ENCODE measurements at places on chromosomes 3 and 15.

GRCh38 chr15:40217166-40217824, 21.6 kb upstream of the PAK6 start:
- peak; percentile 33 for DNase-seq

DNA sequence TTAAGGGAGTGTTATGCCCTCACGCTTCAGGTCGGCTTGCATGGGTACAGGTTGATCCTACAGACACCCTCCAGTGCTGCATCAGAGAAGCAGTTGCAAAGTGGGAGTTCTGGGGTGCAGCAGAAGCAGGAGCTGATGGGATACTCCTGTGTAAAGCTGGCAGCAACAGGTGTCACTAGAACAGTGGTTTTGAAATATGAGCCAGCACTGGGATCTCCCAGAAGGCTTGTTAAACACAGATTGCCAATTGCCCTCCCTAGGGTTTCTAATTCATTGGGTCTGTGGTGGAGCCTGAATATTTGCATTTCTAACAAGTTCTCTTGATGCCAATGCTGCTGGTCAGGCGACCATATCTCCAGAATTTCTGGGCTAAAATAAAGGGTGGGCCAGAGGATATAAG, 350.4 kb downstream of the CLSTN2 start:
- DNase-seq, result no peak

DNA sequence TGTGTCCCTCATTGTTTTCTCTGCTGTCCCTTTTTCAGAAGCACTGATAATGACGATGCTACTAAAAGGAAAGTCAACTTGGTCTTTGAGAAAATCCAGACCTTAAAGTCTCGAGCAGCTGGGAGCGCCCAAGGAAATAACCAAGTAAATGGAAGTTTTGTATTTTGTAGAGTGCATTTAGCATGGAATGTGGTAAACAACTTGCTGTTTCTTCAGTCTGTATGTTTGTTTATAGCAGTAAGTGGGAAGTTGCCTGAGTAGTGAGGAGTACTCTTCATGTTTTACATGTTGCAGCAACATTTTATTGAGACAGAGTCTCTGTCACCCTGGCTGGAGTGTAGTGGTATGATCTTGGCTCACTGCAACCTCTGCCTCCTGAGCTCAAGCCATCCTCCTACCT, 66.0 kb downstream of the CGNL1 start:
- DNase-seq, result no peak

GRCh38 chr15:89167267-89168176, 53.9 kb downstream of the RLBP1 start:
- DNase-seq, result peak; percentile 78

- no peak for DNase-seq
These were observed 226.0 kb upstream of the NDN start for GRCh38 chr15:23913081-23913480.

GRCh38 chr3:2921903-2922302, 188.3 kb downstream of the IL5RA start:
- DNase-seq, result no peak

GRCh38 chr3:56769116-56769707, 32.5 kb downstream of the ARHGEF3 start:
- no peak for DNase-seq

- no peak for DNase-seq
These were observed 31.4 kb upstream of the POU1F1 start for GRCh38 chr3:87307805-87308204.

DNA sequence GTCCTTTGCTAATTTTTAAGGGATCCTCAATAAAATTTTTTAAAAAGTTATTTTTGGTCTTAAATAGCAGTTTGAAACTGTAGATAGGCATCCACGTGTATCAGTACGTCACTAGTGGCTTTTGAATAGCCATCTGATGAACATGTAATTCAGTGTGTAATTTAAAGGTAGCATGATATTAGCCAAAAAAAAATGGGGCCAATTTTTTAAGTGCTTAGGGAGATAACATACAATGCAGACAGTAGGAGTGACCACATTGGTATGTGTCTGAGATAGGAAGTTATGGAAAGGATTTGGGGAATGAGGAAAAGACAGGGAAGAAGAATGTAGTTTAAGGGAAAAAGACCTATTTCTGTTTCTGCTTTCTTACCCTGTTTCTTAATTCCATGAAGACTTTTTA, 2.5 kb downstream of the AP4E1 start:
- no peak for DNase-seq

- no peak for DNase-seq
These were observed 52.4 kb upstream of the FNDC3B start for GRCh38 chr3:171986757-171987518.

GRCh38 chr3:126523745-126524428, at the start of gene CHST13:
TSS of gene CHST13 (plus strand) at chr3:126524155. CDS start at chr3:126524333, 178 bp downstream.
- DNase-seq, result no peak

GRCh38 chr3:121735047-121735696, 14.4 kb downstream of the GOLGB1 start:
- DNase-seq, result no peak

GRCh38 chr3:85781806-85782205, 823.0 kb downstream of the CADM2 start:
- DNase-seq, result no peak

DNA sequence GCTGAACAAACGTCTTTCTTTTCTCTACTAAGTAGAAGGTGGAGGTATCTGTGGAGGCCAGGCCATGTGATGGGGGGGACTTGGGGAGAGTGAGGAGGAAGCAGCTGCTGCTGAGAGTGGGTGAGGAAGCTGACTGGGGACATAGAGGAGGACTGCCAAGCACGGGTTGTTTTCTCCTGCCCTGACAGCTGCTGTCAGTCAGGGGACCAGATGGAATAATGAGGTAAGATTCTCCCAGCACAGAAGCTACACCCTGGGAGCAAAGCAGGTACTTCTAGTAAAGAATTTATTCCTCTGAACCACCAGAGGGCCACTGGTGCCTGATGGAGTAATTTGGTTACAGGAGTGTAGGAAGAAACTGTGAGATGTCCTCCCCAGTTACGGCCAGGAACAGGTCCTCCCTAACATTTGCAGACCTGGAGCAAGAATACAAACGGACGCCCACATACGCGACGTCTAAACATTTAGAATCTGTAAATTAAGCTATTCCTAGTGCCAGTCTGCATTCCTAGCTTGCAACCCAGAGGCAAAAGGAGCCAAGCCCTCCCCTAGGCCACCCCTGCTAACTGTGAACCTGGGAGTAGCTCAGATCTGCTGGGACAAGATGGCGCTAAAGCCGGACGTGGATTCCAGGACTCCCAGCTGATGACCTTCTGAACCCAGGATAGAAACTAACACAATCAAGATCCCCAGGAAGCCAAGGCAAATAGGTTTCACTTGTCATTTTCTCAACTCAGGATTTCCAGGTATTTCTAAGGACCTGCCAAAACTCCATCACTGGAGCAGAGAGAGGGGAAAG, 14.8 kb downstream of the CRYGS start:
- DNase-seq, result no peak

DNA sequence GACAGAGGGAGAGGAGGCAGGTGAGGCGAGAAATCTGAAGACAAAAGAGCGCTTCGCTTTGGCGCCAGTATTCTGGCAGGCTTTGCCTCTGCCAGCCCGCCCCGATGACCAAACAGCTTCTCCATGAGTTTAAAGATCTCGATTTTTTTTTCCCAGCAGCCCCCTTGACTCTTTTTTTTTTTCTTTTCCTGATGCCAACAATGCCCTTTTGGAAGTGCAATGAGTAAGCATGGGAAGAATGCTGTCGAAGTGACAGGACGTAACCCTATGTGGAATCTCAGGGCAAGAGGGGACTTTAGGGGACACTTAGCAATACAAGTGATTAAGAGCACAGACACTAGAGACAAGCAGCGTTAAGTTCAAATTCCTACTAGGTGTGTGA, 211.7 kb downstream of the FGF12 start:
- no peak for DNase-seq

GRCh38 chr15:25670025-25670554, 193.0 kb downstream of the ATP10A start:
- DNase-seq, result no peak

- DNase-seq, result no peak
These were observed 12.8 kb upstream of the KLF15 start for GRCh38 chr3:126370055-126370454.

DNA sequence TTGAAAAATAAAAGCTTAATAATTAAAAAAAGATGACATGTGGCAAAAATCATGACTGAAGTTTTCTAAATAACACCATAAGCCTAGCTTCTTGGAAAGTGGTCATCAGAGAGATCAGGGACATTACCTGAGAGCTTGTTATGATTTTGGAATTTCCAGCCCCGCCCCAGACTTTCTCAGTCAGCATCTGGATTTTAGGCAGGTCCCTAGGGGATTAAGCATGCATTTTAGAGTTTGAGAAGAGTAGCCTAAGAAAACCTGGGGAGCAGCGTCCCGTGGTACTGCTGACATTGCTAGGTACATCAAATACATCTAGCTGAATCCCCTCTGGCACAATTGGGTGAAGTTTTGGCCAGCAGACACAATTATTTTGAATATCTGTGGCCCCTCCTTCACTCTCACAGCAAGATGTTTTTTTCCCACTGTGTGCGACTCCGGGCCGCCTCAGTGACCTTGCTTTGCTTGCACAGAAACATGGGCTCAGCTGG, 58.7 kb upstream of the MEF2A start:
- no peak for DNase-seq

GRCh38 chr3:77236118-77236517, 196.2 kb downstream of the ROBO2 start:
- DNase-seq, result no peak

DNA sequence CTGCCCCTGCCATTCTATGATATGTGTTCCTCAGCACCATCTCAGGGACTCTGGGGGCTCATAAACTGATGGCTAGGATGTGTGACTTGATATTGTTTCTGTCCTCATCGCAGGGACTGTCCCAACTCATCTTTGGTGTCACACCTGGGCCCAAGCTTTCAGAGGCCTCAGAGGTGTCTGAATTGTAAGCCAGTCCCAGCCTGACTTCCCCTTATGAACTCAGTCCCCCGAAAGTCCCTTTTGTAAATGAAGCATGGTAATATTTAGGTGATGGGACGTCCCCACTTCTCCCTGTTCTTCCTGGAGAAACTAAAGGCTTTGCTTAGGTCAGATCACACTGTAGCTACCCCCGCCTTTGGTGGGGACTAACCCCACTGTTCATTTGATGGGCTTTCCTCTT, 142.4 kb upstream of the TLE3 start:
- no peak for DNase-seq

- DNase-seq, result no peak
These were observed 74.7 kb upstream of the ATP10A start for GRCh38 chr15:25937796-25938195.

GRCh38 chr3:194294895-194295214, 56.3 kb downstream of the CPN2 start:
- DNase-seq, result no peak

DNA sequence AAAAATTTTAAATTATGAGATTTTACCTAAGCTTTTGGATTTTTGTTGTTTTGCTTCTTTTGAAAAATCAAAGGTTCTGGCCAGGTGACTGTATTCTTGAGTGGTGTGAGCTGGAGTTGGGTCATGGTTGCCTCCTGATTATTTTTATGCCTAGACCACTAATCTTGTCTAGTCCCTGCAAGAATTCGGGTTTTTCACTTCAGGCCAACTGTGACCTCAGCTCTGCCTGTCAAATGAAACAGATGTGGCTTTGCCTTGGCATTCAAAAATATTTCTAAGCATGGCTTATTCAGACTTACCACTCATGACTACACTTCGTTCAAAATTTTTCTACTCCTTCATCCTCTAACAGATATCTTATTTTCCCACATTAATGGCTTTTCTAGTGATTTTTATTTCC, 25.4 kb upstream of the CDV3 start:
- no peak for DNase-seq

GRCh38 chr3:85605066-85605465, 646.3 kb downstream of the CADM2 start:
- no peak for DNase-seq

GRCh38 chr3:62602129-62602770, 228.9 kb upstream of the FEZF2 start:
- no peak for DNase-seq

GRCh38 chr15:62940093-62940754, 102.3 kb upstream of the TPM1 start:
- no peak for DNase-seq

DNA sequence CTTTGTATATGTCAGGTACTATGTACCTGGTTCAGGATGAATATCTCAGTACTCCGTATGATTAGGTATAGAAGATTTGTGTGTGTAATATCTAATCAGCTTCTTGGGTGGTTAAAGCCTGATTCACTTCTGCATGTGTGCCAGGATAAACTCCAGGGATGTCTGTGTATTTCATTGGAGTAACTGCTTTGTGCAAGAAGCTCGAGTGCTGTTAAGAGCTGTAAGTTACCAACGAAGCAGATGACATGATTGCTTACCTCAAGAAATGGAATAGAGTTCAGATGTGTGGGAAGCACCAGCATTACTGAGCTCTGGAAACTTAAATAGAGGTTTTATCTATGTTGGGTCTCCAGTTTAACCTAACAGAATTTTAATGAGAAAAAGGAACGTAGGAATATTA, 23.7 kb downstream of the FAM98B start:
- no peak for DNase-seq

DNA sequence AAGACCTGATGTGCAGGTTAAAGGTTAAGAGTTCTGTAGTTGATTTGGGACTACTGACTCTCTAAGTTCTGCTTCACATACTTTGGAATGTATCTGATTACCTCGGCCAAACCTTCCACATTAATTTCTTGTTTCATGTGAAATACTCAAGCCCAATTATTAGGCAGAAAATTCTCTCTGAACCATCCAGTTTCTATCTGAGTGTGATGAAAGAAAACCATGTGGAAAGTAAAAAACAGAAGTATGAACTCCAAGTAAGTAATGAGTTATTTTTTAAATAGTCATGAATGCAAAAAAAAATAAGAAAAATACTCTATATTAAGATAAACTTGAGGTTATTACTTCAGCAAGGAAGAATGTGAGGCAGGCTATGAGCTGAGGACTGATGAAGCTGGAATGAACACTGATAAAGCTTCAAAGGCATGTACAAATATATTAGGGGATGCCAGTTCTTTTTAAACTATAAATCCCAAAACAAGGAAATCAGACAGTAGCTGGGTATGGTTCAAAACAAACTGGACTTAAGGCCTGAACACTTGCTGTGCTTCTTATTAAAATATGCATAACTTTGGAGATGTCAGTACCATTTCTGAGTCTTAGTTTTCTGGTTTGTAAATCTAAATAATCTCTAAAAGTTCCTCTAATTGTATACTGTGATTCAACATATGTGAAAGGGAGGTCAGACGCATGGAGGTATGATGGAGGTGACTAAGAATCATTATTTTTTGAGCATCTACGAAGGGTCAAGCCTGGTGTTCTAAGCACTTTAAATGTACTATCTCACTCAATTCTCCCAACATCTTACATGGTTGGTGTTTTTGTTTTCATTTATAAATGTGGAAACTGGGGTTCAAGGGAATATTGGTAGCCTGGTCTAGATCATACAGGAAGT, 59.6 kb downstream of the COL6A6 start:
- peak; percentile 52 for DNase-seq

- DNase-seq, result peak; percentile 85
These were observed 64.8 kb downstream of the RFTN1 start for GRCh38 chr3:16448639-16449070.

- DNase-seq, result no peak
These were observed 750 bp downstream of the PODXL2 start for GRCh38 chr3:127629467-127630403.
